ENCODE measurements at places on chromosomes 1 and 21.

- DNase-seq: no peak
Measured at GRCh38 chr1:162285149-162285561, 91.5 kb downstream of the SPATA46 start.

- no peak for DNase-seq
Measured at GRCh38 chr1:9774712-9775679, 48.8 kb downstream of the CLSTN1 start.

GRCh38 chr1:229913489-229913888 lies 153.5 kb upstream of the GALNT2 start:
- no peak for DNase-seq

DNA sequence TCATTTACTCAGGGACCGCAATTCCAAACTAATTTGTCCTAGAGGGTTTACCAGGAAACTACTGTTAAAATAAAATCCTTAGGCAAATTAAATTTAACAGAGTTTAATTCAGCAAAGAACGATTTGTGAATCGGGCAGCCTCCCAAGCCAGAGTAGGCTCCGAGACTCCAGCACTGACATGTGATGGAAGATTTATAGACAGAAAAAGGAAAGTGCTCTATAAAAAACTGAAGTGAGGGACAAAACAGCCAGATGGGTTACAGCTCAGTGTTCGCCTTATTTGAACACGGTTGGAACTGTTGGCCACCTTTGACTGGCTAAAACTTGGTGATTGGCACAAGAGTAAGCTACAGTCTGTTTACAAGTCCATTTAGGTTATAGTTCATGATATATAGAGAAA lies 35.2 kb upstream of the RCSD1 start:
- no peak for DNase-seq

DNA sequence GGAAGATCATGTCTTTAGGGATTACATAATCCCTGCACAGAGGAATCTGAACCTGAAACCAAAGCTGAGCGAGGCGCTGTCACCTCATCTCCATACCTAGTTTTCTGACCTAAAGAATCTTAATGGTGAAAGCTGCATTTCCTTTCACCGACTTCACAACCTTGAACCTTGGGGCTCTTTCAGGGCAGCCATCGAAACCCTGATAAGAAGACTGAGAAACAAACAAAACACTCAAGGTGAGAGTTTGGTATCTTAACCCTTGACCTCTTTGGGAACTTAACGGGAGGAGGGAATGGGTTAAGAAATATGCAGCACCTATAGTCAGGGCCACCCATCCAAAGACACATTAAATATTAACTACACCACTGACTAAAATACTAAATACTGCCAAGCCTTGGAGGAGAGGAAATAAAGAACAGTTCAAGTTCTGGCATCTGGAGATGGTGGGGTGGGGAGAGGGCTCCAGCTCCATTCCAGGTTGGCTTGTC lies 2.0 kb downstream of the C1orf116 start:
- DNase-seq: no peak

- DNase-seq: no peak
Measured at GRCh38 chr1:39969048-39969447, 14.1 kb downstream of the MFSD2A start.
